Lower leg skin (tissue), 4 donors: ENCODE measurements at places on chromosomes 7 and 10.
A peak's percentile ranks its signal among the peaks of the same experiment; 100 is the strongest.

- no peak for DNase-seq
These were observed 176.4 kb downstream of the XPNPEP1 start for GRCh38 chr10:109746861-109747260.

DNA sequence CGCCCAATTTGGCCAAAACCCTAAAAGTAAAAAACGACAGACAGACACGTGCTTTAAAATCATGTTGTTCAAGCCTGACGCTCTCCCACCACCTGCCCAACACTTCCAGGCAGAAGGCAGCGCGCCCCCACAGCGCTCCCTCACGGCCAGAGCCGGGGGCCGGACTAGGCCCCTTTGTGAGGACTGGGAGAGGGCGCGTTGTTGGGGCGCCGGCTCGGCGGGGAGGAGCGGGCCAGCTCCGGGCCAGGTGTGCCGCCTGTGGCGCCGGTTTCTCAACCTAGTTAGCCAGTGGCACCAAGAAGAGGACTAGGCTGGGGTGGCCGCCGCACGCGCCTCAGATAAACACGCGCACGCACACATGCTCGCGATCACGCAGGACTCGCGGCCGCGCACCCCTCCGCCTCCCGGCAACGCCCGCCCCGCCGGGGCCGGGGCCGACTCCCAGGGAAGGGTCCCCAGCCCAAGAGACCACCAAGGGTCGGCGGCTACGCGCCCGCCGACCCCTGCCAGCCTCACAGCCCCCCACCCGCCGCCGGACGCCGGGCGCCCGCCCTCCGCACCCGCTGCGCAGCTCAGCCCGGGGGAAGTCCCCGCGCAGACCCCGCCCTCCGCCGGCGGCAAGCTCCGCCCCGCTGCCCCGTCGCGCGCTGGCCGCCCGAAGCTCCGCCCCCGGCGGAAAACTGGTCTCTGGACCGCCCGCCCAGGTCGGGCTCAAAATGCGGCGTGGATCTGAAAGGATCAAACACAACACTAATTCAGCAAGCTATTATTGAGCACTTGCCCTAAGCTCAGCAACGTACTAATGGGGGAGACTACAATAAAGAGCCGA lies at the start of gene IMMP2L:
Gene IMMP2L (minus strand): TSS at position 589 of the 829 bp plus-strand sequence.
- DNase-seq: peak; percentile 97

- no peak for DNase-seq
These were observed 15.0 kb upstream of the NPS start for GRCh38 chr10:127534074-127534473.

- no peak for DNase-seq
These were observed 33.9 kb upstream of the IKZF1 start for GRCh38 chr7:50270531-50271018.

- no peak for DNase-seq
These were observed 37.6 kb downstream of the VWA2 start for GRCh38 chr10:114276671-114277070.

DNA sequence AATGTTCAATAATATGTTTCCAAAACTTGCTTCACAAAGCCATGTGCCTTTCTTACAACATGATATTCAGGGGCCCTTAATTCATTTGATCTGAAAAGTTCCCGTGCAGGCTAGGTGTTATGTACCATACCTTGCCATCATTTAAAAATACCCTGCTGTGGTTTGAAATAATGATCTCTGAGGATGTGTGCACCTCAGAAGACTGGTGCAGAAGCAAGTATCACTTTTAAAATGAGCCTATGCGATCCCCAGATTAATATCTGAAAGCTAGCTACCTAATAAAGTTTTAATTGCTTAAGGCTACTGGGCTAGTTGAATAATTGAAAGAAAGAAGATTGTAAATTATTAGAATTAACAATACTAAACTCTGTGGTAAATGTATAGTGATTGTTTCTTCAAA lies 262.4 kb downstream of the CDK14 start:
- DNase-seq: no peak

DNA sequence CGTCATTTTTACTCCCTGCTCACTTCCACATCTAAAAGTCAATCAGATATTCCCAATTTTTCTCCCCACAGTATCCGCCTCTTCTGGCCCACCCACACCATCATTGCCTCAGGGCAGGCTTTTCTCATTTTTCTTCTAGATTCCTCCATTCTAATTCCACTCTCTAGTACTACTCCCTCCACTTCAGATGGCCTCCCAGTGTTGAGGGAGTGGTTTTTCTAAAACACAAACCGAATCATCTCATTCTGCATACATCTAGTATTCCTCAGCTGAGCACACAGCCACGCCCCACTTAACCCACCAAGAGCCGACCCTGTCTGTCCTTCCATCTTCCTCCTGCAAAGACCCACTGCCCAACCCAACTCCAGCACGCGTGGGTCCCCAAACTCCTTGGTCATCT lies 314.9 kb upstream of the NPVF start:
- no peak for DNase-seq

DNA sequence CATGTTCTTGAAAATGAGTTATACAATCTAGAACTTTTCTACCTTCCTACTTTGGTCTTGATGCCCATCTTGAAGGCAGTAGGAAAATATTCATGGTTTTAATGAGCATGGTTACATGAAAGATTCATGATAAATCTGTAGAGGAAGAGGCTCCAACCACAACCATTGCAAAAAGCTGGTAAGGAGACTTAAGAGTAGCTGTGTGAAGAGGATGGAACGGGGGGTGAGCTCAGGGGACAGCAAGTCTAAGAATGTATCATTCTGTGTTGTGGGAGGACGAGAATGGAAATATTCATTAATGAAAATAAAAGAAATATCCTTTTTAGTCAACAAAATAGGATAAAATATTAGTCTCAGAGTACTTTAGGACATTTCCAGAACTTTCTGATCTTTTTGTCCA lies 81.1 kb downstream of the BMPER start:
- DNase-seq: no peak

GRCh38 chr10:44981172-44982113 lies 2.8 kb upstream of the DEPP1 start:
- DNase-seq: peak; percentile 83

GRCh38 chr7:156640949-156641485 lies 443 bp downstream of the RNF32 start:
- DNase-seq: no peak
